ENCODE measurements at places on chromosomes 3 and 15.

DNA sequence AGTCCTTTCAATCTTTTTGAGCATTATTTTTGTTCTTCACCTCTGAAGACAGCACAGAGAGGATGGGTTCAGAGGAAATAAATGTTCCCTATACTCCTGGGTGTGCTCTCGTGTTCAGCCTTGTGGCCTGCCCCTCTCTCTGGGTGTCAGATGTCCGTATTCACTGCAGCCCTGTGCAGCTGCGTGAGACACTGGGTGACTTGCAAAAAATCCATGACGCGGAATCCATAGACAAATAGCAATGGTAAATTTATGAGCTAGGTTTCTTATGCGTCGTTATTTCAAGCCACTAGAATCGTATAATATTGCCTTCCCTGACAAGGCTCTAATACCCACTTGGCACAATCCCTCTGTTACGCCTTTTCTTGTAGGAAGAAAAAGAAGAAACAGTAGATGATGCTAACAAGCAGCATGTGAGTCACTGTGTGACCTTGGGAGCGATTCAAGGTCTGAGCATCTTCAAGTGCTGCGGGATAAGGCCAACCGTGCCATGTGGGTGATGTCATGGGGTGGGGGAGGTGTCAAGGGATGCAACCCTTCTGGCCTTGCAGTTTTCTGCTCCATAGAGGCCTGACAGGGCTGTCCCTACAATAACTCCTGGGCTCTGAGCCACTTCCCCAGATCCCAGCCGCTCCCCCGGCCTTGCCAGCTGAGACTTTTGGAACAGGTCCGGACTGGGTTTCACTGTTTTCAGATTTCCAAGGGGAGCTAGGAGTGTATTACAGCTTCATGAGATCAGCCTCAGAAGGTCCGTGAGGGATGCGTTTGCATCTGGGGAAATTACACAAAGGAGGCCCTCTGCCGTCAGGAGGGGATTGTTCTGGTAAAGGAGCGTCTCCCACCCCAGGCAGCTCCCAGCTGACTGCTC lies 47.6 kb upstream of the POMGNT2 start:
- DNase-seq: peak; percentile 37

- no peak for DNase-seq
These were observed 349.4 kb upstream of the SEMA6D start for GRCh38 chr15:47367726-47368390.

- no peak for DNase-seq
These were observed 4.2 kb downstream of the SORD start for GRCh38 chr15:45027220-45027619.

DNA sequence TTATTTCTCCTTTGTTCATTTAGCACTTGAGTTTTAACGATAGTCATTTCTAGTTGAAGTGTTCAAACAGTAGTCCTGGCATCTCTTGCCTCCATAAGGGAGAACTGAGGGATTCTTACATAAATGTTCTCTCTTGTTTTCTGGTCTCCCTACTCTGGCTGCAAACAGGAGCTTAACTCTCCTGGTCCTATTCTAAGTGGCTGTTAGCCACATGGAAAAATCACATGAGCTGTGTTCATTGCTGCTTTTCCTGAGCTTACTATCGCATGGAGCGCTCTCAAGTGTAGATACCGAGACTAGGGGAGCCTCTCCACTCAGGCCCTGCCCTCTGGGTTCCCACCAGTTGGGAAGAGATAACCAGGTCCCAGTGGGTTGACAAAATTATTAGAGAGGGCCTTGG lies 403.1 kb upstream of the TPM1 start:
- DNase-seq: no peak

DNA sequence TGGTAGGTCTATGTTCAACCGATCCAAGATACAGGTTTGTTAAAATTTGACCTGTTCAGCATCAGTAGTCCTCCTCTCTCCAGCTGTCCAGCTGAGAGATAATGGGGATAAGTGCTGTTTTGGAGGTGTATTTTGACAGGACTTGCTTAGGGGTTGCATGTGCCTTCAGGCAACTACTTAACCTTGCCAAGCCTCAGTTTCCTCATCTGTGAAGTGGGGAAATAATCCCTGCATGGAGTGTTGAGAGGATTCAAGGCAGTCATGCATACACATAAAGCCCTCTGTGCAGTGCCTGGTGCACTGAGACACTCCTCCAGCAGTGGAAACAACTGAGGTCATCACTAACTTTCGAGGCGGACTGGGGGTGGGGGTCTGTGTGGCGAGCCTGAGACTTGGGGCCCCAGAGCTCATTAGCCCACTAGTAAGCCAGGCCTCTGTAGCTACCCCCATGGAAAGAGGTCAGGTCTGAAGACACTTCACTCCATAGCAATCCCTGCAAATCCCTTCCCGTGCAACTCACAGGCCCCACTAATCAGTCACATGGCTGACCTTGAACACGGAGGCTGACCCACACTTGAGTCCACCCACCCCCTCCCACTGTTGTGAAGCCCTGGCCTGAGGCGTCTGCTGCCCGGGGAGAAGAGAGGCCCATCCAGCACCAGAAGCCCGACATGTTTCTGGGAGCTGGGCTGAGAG lies 25.9 kb upstream of the SLC6A6 start:
- no peak for DNase-seq

- peak; percentile 4 for DNase-seq
These were observed 62.3 kb downstream of the SYNM start for GRCh38 chr15:99167201-99167600.

GRCh38 chr3:195388380-195388779 lies 54.4 kb downstream of the ACAP2 start:
- no peak for DNase-seq

Data from NCI-H2107 (cell line).